Adipocyte (in vitro differentiated cells): ENCODE measurements at places on chromosomes 16 and 17.

DNA sequence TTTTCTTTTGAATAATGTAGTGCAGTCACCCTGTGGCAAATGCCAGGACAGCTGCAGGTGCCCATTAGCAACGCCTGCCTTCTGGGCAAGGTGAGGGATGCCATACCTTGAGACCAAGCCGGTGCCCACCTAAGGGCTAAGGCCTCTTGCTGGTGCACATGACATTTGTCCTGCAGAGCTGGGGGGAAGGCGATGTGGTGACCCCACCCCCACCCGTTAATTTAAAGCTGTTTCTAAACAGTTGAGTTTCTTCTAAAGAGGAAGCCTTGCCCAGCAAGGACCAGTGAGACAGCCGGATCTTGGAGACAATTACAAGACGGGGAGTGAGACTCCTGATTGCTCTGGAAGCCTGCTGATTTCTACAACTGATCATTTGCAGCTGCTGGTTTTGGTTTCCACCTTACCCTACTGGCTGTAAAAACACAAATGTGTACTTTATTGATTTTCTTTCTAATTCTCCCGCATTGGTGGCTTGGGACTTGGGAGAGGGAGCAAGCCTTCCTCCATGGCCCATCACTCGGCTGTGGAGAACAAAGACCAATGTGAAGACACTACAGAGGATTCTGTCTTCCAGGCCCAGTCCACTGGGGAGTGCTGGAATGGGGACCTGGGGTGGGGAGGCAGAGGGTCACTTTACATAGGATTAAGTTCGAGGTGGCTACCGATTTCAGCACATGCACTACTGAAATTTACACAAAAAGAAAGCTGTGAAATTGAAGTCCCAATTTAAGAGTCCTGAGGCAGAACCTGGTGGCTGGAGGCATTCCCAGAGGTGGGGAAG is 2.7 kb downstream of the CDK5R1 start:
- no peak for DNase-seq

DNA sequence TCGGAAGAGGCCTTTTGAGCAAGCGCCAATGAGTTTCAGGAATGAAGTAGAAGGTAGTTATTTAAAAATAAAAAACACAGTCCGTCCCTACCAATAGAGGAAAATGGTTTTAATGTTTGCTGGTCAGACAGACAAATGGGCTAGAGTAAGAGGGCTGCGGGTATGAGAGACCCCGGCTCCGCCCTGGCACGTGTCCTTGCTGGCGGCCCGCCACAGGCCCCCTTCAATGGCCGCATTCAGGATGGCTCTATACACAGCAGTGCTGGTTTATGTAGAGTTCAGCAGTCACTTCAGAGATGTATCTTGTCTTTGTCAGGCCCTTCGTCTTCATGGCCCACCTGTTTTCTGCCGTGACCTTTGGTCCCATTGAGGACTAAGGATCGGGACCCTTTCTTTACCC is 87.3 kb downstream of the CRISPLD2 start:
- DNase-seq: no peak

- DNase-seq: peak; percentile 3
Observed at GRCh38 chr17:36791150-36791941, 145.9 kb upstream of the LHX1 start.

DNA sequence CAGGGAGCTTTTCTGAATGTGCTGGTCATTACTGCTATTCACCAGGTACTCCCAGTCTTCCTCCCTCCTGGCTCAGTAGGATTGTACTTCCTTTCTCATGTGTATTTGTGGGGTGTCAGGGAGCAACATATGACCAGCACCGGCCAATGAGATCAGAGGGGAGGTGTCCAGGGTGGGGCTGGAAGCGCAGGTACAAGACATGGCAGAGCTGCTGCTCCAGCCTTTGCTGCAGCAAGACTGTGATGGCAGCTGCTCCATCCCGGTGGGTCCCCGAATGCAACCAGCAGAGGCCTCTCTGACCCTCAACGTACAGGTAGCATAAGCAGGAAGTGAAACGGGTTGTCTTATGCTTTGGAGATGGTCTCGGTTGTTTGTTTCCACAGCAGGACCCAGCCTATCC is 53.8 kb upstream of the CACNG5 start:
- no peak for DNase-seq

DNA sequence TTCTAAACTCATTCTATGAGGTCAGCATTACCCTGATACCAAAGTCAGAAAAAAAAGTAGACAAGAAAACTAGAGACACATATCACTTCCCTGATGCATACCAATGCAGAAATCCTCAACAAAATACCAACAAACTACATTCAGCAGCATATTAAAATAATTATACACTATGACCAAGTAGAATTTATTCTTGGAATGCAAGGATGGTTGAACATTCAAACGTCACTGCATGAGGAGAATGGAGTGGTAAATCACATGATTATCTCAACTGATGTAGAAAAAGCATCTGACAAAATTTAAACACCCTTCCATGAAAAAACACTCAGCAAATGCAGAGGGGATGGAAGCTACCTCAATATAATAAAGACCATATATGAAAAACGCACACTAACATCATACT is 155.0 kb upstream of the KCNJ18 start:
- no peak for DNase-seq

DNA sequence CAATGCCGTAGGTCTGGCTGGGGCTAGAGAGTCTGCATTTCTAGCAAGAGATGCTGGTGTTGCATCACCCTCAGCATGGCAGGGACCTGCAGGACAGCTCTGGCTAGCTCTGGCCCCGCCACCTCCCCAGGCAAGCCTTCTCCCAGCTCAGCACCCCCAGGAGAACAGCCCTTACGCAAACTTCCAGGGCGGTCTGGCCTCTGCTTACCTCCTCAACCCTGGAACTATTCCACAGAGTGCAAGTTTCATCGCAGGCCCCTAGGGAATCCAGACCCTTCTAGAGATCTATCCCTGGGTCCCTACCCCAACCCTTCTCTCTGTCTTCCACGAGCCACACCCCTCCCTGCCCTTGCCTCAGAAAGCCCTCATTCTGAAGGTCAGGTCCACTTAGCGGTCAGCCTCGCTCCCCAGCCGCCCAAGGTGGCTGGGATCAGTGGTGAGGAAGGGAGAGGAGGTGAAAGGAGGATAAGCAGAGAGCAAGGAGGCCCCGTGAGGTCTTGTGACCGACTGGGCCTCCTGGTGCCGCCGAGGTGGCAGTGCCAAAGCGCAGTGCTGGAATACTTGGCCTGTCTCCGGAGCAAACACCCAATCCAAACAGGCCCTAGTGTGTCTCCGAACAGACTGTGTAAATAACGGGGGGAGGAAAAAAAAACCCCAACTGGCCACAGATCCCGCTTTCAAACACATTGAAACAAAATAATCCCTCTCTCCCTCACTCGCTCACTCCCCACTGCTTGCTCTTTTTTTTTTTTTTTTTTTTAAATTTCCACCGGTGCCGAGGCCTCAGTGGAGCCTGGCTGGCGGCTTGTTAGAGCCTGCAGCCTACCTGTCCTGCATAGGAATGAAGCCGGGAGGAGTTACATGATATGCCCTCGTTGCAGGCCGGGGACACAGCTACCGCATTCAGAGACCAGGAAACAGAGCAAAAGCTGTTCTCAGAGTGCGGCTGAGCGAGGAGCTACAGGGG is 380.9 kb downstream of the SOX9 start:
- DNase-seq: no peak

GRCh38 chr17:35160354-35161201 is 13.0 kb downstream of the UNC45B start:
- DNase-seq: no peak

DNA sequence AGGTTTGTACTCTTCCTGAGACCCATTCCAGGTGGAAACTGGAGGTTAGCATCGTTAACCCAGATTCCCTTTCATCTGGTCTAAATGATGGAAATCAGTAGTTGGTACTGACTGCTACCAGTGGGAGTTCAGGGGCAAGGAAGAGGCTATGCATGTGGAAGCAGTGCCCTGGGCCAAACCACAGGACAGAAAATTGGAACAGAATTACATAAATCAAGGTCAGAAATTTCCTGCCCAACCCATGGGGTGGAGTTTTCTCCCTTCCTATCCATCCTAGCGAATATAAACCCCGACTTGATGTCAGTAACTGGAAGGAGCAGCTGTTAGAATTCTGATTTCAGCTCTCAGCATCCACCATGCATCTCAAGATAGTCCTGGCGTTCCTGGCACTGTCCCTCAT is at the start of gene AOC2:
Gene AOC2, plus strand, starts transcription at position 310 of the 400 bp plus-strand sequence. Its CDS starts 47 bp downstream, at position 357.
- DNase-seq: no peak

GRCh38 chr16:31356566-31357323 is 1.8 kb downstream of the ITGAX start:
- DNase-seq: no peak

GRCh38 chr17:68019336-68019674 is 16.2 kb upstream of the KPNA2 start:
- no peak for DNase-seq

DNA sequence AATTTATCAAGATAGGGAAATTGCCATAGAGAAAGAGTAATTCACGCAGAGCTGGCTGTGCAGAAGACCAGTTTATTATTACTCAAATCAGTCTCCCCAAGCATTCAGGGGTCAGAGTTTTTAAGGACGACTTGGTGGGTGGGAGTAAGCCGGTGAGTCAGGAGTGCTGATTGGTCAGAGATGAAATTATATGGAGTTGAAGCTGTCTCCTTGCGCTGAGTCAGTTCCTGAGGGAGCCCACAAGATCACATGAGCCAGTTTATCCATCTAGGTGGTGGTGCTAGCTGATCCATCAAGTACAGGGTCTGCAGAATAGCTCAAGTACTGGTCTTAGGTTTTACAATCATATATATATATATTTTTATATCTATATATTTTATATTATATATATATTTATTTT is 6.0 kb upstream of the AQP8 start:
- no peak for DNase-seq

DNA sequence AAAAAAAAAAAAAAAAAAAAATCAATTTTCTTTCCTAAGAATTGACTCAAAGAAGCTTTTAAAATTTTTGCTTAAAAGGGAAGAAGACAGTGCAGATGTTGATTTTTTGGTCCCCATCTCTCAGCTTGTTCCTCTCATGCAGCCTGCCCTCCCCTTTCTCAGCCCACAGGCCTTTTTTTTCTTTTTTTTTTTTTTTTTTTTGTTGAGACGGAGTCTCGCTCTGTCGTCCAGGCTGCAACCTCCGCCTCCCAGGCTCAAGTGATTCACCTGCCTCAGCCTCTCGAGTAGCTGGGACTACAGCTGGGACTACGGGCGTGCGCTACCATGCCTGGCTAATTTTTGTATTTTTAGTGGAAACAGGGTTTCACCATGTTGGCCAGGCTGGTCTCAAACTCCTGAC is 17.7 kb downstream of the YPEL2 start:
- no peak for DNase-seq

DNA sequence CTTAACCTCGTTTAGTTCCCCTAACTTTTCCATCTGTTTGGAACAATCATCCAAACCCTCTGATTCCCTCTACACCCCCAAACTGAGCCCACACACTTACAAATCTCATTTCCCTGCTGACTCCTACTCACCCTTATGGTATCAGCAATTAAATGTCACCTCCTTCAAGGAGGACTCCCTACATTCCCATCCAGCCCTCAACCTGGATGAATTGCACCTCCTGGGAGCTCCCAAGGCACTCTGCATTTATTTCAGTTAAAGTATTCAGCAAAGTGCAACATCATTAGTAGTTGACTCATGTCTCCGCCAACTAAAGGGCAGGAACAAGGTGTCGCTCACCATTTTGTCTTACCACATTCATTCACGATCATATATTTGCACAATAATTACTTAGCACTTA is 353.5 kb downstream of the TMEM114 start:
- no peak for DNase-seq

GRCh38 chr16:55370762-55371482 is 46.9 kb downstream of the IRX6 start:
- peak; percentile 74 for DNase-seq

GRCh38 chr17:43068570-43069367 is 43.7 kb downstream of the RND2 start:
- DNase-seq: peak; percentile 6

DNA sequence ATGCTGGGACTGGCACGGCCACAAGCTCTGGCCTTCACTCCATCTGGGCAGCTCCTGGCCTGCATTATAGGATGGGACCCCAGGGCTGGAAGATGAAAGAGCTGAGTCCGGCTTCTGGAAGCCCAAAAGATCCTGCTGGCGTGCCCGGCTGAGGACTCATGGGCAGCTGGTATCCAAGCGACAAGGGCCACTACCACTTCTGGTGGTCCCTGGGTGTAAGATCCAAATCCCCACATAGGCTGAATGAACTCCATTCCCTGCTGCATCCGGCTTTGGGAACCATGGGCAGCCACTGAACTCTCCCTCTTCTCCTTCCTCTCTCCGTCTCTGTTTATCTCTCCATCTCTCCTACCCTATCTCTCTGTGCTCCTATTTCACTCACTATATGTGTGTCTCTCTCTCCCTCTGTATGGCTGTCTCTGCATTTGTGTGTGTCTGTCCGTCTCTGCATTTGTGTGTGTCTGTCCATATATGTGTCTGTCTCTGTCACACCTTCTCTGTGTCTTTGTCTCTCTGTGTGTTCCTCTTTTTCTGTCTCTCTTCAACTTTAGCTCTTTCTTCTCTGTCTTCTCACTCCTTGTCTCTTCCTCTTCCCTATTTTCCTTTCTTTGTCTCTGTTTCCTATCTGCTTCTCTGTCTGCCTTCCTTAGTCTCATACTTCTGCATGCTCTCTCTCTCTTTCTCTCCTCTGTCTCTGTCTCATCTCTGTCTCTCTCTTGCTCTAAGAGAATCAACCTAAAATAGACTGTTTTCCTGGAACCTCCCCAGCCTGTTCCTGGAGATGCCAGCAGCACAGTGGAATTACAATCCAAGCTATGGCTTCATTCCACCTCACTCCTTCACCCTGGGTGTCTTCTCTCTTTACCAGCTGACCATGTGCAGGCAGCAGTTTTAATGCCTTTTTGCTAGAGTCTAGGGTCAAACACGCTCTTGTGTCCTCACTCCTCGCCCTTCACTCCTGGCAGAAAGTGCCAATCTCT is 60.4 kb upstream of the IRX6 start:
- no peak for DNase-seq

DNA sequence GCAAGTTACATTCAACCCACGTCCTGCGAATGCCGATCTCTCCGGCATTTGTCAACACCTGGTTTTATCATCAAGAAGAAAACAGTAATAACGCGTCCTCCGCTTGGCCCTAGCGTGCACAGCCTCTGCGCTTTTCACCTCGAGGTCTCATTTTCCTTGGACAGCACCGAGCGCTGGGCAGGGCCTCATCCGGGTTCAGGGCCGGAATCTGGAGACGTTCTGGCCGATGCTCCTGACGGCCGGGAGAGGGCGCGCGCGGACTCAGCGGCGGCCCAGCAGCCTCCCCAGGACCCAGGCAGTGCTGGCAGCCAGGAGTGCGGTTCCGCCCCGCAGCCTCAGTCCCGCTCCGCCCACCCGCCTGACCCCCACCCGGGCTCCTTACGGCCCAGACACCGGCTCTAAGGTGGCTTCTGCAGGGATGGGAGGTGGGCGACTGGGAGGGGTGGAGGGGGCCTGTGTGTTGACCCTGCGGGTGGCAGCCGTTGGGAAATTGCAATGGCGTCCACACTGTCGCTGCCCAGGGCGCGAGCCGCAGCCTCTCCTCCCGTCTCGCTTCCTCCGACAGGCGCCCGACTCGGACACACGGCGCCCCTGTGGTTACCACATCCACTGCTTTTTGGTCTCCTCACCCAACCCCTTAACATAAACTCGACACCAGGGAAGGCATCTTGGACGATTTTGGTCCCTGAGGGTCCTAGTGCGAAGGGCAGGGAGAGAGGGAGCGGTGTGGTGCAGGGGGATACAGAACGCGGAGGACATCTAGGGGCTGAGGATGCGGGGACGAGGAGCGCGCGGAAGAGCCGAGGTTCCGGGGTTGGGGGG is 7.4 kb upstream of the FLYWCH1 start:
- peak; percentile 96 for DNase-seq
